Head of caudate nucleus (tissue), 42 donors: ENCODE measurements at places on chromosomes 11 and 22.

GRCh38 chr11:45486461-45486860 lies 179.0 kb downstream of the CHST1 start:
- DNase-seq: no peak

DNA sequence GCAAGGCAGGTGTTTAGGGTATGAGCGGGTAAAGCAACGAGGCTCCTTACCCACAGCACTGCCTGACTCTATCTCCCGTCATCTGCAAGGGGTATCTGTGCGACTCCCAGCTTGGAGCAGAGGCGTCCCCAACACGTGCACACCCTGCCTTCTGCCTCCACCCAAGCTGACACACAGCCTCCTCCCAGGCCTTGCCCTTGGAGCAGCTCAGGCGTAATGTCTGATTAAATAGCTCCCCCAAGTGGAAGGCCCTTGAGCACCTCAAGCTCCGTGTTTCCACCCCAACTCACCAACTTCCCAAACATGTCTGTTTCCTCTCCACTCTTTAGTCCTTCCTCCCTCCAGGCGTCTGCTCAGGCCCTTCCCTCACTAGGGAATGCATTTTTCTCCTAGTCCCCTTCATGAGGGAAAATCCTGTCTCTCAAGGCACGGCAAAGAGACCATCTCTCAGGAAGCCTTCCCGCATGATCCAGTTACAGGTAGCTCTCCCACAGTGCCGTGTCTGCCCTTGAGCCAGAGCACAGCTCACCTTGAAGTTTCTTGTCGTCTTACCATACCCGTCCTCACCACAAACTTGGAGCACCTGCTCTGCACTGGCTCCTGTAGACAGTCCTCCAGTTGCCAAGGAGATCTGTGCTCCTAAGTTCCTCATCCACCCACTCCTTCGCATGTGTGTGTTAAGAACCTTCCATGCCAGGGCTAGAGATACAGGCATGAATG lies 15.8 kb downstream of the CYB5R2 start:
- DNase-seq: peak; percentile 66

GRCh38 chr22:19821523-19822300 lies 33.0 kb downstream of the GNB1L start:
- no peak for DNase-seq

GRCh38 chr11:84129961-84130576 lies 843.9 kb upstream of the CCDC90B start:
- no peak for DNase-seq

DNA sequence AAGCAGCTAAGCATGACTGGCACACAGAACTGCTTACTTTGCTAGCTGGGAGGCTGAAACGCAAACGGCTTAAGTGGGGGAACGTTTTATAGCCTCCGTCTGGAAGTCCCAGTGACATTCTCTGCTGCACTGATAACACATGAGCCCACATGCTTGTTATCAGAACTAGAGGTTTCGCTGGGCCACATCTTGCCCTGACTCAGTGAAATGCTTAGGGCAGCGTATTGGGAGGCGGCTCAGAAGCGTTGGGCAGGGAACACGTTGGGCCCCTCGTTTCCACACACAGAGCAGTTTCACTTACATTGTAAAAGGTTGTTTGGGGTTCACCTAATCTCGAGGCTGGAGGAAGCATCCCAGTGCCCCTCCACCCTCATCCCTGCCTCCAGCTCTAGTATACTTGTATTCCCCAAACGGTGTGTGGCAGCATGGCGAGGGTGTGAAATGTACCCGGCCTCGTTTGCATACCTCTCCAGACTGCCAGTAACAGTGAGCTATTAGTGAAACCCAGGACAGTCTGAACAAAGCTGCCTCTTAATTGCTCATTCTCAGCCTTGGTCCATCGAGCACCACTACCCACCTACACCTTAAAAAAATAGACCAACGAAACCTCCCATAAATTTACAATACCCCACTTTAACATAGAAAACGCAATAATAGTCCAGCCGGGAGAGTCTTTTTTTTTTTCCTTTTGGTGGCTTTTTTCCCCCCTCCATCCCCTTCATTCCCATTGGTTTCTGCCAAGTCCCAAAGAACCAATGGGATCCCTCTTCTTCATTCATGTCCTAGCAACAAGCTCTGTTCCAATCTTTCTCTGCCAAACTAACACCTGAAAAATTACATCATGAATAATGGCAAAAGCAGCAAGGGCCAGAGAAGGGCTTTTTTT lies 218.8 kb upstream of the SORL1-AS1 start:
- peak; percentile 61 for DNase-seq

GRCh38 chr11:32099516-32099915 lies 8.6 kb downstream of the RCN1 start:
- no peak for DNase-seq

DNA sequence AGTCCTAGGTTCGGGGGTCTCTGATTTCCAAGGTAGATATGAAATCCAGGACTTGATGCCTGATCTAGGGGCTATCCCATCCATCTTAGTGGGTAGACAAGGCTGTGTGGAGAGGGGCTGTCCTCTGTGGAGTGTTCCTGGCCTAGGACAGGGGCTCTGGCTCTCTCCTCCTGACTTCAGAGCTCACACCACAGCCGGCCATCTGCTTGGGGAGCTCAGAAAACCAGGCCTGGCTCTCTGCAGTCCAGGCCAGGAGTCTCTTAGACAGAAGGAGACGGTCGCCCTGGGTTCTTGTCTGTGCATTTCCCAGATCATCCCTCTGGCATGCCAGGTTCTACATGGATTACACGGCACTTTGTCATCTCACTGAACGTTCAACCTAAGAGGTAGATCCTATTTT lies 17.9 kb downstream of the TUB start:
- DNase-seq: no peak

GRCh38 chr11:35624316-35624715 lies 6.1 kb downstream of the FJX1 start:
- DNase-seq: no peak

DNA sequence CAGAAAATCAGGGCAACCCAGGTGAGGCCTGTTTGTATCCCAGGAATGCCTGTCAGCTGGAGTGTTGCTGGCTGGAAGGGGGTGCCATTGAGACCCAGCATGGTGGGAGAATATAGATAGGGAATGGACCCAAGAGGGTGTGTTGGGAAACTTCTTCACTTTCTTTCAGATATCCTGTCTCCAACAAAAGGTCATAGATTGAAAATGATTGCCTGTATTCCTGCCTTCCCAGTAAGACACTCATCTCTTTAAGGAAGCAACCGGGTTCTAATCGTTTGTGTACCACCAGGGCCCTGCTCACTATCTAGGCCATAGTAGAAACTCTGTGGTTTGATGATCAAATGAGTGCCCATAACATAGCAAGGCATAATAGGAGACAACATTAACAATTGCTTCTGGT lies at the start of gene OR51I1:
Gene OR51I1, minus strand, starts transcription at position 101 of the 400 bp plus-strand sequence. Its CDS starts 0 bp downstream, at position 101.
- no peak for DNase-seq

DNA sequence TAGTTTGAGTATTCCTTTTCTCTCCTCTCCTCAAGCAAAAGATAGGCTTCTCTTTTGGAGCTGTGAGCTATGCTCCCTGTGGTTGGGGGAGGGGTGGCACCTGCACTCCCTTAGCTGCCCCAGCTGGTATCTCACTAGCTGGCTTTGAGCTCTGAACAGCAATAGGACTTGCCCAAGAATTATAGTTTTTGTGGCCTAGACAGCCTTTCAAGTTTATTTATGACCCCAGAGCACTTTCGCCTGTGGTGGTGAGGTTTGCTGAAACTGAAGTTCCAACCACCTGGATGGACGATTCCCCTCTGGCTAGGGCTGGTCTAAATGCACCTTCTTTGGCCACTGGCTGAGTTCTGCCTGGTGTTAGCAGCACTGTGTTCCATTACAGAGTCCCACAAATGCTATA lies 37.1 kb upstream of the SLC37A2 start:
- DNase-seq: no peak

- no peak for DNase-seq
Observed at GRCh38 chr22:43652845-43653244, 159.3 kb downstream of the EFCAB6 start.

GRCh38 chr11:118608360-118609227 lies 1.2 kb downstream of the PHLDB1 start:
- DNase-seq: peak; percentile 75

- no peak for DNase-seq
Observed at GRCh38 chr11:61343792-61344745, 11.0 kb downstream of the TKFC start.
